ENCODE measurements at places on chromosomes 16 and 17.

GRCh38 chr17:27327871-27328270 lies 34.0 kb downstream of the WSB1 start:
- no peak for DNase-seq

DNA sequence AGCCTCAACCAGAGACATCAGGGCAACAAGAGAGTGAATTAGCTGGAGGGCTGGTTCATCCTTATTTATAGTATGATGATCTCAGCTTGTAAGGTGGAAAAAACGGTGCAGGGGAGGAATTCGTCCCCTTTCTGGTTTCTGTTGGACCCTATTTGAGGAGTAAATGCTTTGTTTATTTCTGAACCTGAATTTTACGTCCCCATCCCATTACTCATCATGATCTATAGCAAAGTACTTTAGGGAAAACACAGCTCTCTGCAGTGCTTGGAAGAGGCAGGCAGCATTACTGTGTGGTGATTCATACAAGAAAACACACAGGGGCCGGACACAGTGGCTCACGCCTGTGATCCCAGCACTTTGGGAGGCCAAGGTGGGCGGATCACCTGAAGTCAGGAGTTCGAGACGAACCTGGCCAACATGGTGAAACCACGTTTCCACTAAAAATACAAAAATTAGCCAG lies 8.0 kb upstream of the VAT1L start:
- DNase-seq = no peak

DNA sequence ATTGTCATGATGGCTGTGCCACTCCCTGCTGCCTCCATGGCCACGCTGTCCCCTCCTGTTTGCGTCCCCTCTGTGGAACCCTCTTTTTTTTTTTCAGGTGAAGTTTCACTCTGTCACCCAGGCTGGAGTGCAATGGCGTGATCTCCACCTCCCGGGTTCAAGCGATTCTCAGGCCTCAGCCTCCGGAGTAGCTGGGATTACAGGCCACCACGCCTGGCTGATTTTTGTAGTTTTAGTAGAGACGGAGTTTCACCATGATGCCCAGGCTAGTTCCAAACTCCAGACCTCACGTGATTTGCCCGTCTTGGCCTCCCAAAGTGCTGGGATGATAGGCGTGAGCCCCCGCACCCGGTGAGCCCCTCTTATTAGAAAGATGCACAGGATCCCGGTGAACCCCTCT lies 11.0 kb upstream of the UBE2I start:
- no peak for DNase-seq

- DNase-seq = no peak
Observed at GRCh38 chr16:78926723-78927210, 673.8 kb downstream of the MAF start.
